Activated naive CD4-positive, alpha-beta T cell treated with anti-CD3 and anti-CD28 coated beads, Interleukin-2, amount 10 ng/mL, durations not matched to agents 7 days and 5 days (primary cell): ENCODE measurements at places on chromosomes 12 and 14.

DNA sequence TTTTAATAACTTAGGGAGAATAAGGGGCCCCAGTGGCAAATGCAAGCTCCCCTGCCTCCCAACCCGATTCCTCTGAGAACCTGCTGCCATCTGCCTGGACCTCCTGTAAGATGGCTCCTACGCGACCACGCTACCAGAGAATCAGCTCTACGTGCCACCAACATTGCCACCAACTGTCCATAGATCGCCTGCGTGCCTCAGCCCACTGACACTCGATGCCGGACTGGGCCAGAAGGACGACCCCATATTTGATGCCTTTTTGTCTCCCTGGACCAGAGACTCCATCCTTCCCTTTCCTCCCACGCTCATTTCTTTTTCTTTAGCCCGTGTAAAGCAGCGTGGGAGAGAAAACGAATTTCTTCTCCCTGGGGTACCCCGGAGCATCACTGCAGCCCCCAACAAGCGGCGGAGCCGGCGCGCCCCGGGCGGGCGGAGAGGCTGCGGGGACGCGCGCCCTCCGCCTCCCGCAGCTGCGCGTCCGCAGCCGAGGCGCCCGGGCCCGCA is 565 bp upstream of the KLHL42 start:
- DNase-seq, result no peak

DNA sequence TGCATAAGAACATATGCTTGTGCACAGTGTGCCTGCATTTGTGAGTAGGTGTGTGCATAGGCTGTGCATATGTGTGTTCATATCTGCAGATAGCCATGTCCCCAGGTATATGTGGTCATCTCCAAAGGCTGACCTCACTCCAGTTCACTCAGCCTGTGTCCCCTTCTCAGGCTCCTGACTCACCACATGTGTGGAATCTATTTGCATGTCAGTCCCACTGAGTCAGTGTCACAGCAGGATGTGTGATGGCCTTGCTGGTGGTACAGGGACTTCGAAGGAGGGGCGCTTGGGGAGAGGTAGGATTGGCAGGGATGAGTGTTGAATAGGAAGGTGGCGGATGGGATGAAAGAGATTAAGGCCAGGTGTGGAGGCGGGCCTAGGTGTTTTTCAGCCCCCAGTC is 35.5 kb downstream of the KRT80 start:
- DNase-seq, result no peak

DNA sequence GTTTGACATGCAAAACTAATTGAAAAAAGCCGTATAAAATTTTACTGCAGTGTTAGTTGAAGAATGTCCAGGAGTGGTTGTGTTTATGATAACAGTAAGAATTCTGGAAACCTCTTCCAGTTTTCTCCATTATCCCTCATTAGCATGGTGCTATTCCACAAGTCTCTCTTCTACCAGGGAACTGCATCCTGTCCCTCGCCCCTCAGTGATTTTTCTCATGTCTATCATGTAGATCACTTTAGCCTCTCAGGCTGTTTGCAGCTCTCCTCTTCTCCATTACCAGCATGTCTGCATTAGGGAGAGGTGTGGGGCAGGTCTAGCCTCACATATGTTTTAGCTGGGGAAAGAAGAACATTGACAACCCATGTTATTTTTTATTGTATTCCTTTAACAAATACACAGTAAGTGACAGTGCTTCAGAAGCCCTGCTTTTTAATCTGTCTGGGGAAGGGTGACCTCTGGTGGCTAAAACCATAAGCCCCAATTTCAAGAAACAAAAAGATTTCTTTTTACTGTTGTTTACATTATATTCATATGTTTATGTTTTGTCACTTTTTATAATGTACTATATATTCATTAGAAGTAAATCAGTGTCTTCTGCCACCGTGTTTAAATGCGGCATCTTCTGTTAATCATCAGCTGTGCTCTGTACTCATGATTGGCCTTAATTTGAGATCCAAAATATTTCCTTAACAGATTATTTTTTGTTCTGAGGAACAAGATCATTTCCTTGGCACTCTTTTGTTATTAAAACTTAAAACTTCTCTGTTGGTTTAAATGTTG is 70.7 kb downstream of the RASSF8 start:
- DNase-seq, result peak; percentile 44

GRCh38 chr12:46370792-46371717 is 1.5 kb downstream of the SLC38A2 start:
- DNase-seq, result peak; percentile 92

DNA sequence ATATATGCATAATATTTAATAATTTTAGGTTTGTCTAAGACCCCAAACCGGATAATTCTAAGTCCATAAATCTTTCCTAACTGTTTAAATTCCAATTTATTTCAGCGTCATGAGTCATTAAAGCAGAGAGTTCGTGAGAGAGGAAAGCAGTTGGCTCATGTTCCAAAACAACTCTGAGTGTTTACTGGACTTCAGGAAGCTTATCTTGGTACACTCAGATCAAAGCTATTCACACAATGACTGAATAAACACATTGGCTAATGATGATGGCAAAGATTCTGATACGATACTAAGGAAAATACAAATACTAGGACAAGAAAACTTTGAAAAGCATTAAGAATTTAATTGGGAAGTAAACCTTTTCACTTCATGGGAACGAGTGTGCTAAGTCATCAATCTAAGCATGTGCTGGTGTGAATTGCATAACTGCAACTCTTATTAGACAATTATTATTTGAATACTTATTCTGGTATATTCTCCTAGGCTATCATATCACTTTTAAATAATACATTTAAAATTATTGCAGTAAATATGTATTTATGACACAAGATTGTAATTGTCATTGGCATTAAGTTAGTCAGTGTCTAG is 34.8 kb upstream of the CLEC14A start:
- DNase-seq, result no peak

DNA sequence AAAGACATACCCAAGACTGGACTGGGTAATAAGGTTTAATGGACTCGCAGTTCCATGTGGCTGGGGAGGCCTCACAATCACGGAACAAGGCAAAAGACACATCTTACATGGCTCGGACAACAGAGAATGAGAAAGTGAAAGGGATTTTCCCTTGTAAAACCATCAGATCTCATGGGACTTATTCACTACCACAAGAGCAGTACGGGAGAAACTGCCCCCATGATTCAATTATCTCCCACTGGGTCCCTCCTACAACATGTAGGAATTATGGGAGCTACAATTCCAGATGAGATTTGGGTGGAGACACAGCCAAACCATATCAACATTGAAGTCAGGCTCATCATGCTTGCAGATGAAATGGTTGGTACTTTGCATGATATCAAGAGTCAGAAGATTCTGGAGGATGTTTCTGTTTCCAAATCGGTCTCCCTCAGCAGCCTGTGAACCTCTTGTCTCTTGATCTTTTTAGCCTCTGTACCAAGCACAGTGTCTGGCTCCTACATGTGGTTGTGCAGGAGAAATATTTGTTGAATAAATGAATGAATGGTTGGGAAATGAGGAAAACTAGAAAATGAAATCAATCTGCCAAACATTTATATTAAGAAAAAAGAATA is 98.6 kb downstream of the VRK1 start:
- DNase-seq, result no peak

DNA sequence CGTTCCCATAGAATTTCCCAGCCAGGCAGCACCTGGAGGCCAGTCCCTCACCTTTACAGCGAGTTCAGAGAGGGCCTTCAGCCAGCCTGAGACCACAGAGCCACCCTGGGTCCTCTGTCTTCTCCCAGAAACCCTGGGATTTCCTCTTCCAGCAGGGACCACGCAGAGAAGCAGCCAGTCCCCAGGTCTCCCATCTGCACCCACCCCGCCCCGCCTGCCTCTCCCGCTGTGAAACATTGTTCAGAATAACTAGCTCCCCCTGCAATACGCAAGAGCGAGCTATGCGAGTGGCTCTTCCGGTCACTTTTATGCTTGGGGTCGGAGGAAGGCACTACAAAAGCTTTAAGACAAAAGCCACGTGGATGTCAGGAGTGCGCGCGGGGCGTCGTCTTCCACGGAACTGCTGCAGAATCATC is 77.8 kb downstream of the SERPINA3 start:
- no peak for DNase-seq

DNA sequence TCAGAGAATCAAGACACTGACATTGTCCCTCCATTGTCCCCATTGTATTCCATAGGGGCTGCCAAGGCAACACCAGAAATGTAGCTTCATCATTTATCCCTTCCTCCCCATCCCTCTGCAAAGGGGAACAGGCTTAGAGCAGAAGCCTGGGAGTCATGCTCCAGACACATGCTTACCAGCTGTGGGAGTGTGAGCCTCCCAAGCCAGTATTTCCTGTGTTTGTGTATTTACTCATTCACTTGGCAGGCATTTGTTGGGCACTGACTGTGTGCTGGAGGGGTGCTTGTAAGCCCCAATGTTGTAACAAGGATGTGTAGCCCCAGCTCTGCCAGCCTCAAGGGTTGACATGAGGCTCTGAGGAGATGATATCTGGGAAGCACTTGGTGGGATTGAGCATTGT is 46.0 kb upstream of the TCL1A start:
- no peak for DNase-seq

DNA sequence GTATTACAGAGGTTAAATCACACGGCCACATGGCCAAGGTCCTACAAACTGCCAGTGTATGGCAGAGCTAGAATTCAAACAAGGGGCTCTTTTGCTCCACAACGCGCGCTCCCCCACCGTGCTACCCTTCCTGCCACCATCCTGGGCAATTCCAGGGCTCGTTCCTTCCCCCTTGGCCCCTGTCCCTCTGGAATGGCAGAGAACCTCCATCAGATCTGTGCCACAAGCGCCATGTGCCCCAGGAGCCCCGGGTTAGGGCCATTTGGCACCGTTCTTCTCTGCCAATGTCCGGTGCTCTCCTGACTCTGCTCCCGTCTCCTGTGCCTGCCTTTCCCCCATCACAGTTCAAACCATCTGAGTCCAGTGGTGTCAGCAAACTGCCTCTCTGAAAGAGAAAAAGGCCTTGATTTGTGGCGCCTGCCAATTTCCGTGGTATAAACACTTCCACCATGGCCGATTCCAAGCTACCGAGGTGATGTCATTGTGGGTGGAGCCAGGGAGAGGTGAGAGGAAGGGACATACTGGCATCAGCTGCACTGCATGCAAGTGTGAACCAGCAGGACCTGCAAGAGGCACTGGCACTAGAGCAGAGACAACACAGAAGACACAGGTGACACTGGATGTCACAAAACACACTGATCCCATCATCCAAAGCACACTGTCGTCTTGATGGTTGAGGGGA is 163.1 kb downstream of the CALM1 start:
- no peak for DNase-seq

DNA sequence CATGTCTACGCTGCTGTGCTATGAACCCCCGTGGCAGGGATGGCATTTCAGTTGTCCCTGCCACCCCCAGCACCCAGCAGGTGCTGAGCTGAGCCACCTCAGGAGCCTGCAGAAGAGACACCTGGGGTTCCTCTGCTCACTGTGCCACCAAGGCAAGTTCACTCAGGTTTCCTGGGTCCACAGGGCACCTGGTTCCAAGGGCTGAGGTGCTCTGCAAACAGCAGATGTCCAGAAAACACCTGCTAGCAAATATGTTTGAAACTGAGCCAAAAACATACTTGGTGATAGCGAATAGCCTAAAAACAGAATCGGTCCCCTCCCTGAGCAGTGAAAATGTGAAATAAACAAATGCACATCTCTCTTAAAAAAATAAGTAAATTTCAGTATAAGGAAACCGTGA is 35.6 kb upstream of the GPR68 start:
- no peak for DNase-seq

GRCh38 chr14:48323665-48324064 is 648.3 kb upstream of the MDGA2 start:
- DNase-seq, result no peak

DNA sequence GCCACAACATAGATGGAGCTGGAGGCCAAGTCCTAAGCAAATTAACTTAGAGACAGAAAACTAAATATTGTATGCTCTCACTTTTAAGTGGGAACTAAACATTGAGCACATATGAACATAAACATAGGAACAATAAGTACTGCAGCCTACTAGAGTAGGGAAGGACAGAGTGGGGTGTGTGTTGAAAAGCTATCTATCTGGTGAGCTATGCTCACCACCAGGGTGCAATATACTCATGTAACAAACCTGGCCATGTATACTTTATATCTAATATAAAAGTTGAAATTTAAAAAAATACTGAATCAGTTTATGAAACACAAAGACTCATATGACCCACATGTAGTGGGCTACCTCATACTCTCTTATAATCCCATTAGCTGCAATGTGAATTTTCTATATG is 1305.0 kb downstream of the LRFN5 start:
- no peak for DNase-seq

DNA sequence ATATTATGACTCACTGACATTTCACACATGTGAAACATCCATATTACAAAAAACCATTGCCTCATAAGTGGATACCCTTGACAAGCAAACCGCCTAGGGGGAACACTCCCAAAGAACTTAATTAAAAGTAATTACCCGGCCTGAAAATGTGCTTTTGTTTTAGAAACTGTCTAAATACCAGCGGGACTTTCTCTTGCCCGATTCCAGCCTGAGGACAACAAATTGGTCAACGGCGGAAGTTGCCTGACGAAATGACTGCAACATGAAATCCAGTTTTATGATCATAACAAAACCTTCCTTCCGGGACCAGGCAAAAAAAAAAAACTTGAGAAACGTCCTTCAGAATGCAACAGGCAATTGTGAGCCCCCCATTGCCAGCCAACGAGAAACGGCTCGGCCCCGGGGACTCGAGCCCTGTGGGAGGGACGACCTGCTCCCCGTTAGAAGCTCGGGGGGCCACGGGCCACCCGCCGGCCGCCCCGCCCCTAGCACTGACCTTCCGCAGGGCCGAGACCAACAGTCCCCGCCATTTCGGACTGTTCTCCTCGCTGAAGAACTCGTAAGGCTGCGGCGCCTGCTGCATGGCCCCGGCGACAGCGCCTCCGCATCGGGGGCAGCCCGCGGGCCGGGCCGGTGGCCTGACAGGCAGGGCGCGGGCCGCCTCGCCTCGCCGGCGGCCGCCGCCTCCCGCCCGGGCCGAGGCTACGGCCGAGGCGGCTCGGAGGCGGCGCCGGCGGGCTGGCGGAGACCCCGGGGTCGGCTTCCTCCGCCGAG is 490 bp downstream of the SOS2 start:
- DNase-seq, result peak; percentile 56

- DNase-seq, result no peak
These were observed at the start of gene MFAP5 for GRCh38 chr12:8662593-8662992. MFAP5 (minus strand) TSS chr12:8662826; CDS start chr12:8662104, 722 bp downstream.

DNA sequence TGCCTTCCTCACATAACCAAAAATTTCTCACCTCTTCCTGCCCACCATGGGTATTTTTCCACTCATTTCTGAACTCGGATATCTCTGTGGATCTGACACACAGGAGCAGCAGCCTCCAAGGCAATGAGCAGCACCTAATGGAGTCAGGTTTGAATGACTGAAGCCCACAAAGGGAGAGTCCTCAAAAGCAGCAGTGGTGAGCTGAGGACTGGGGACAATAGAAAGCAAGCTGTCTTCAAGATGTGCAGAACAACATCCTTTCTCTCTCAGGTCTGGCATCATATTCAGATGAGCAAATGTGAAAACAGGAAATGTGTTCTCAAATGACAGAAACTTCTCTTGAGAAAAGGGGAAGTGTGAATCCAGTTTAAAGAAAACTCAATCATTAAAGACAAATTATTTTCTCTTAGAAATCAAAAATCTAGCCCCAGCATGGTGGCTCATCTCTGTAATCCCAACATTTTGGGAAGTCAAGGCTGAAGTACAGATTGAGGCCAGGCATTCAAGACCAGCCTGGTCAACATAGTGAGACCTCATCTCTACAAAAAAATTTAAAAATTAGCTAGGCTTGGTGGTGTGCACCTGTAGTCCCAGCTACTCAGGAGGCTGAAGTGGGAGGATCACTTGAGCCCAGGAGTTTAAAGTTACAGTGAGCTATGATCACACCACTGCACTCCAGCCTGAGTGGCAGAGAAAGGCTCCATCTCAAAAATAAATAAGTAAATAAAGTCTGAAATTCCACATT is 54.2 kb downstream of the C12orf42 start:
- DNase-seq, result peak; percentile 54

GRCh38 chr12:45409966-45410365 is 194.1 kb downstream of the ANO6 start:
- DNase-seq, result no peak
